ENCODE measurements at places on chromosomes 2 and 18.

DNA sequence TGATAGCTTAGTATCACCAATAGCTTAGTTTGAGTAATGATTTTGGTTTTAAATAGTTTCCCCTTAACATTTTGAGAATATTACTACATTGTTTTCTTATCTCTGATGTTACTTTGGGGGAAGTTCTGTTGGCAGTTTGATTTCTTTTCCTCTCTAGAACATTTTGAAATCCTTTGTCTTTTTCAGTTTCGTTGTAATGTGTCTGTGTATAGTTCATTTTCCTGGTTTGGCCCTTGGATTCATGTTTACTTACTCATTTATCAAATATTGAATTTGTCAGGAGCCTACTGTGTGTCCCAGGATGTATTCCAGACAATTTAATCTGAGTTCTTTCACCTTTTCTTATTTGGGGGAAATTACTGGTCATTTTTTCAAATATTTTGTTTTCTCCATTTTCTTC lies 16.7 kb downstream of the ANKRD12 start:
- no peak for DNase-seq

DNA sequence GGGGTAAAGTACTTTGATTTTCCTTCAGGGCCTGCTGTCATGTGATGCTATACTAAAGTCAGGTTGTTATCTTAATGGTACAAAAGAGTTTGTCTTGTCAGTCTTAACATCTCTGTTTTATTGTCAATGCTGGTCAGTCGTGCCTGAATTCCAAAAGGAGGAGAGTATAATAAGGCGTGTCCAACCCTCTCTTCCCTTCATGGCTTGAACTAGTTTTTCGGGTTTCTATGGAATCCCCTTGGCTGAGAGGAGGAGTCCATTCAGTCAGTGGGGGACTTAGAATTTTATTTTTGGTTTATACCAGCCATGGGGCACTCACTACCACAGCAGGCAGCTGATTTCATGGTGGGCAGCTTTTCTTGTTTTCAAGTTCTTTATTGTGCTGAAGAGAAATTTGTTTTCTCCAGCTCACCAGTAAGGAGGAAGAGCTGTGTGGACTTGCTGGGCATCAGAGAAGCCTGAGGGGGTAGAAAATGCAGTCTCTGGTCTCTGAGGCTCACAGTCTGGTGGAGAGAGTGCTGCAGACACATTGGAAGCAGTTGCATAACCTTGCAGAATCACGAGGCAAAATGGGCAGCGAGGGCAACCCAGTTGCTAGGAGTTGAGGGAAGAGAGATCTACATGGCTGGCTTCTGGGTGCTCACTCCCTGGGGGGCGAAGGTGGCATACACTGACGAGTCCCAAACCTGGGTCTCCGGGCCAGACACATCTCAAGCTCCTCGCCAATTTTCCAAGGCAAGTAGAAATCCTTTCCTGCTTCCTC lies 193.1 kb downstream of the ZBTB7C start:
- no peak for DNase-seq

- DNase-seq = no peak
Measured at GRCh38 chr2:3635171-3635974, 22.6 kb upstream of the ALLC start.

GRCh38 chr2:33782395-33783230 lies 183.5 kb upstream of the FAM98A start:
- DNase-seq = no peak

GRCh38 chr2:960061-960736 lies 9.6 kb downstream of the SNTG2 start:
- DNase-seq = no peak

DNA sequence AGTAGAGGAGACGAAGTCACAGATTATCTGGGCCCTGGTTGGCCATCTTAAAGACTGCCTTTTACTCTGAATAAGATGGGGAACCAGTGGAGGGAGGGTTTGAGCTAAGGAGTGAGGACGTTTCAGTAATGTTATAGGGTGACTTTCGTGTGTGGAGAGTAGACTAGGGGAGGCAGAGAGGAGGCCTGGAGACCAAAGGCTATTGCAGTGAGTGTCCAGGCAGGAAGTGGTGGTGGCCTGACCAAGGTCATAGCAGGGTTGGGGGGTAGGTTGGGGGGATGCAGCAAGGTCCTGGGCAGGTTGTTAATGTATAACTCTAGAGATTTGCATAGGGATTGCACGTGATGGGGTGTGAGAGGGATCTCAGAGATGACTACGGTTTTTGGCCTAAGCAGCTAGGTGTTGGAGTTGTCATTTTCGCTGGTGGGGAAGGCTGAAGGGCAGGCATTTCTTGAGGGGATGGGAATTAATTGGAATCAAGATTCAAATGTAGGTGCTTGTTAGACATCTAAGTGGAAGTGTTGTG lies 4.9 kb downstream of the CEP192 start:
- DNase-seq = no peak

DNA sequence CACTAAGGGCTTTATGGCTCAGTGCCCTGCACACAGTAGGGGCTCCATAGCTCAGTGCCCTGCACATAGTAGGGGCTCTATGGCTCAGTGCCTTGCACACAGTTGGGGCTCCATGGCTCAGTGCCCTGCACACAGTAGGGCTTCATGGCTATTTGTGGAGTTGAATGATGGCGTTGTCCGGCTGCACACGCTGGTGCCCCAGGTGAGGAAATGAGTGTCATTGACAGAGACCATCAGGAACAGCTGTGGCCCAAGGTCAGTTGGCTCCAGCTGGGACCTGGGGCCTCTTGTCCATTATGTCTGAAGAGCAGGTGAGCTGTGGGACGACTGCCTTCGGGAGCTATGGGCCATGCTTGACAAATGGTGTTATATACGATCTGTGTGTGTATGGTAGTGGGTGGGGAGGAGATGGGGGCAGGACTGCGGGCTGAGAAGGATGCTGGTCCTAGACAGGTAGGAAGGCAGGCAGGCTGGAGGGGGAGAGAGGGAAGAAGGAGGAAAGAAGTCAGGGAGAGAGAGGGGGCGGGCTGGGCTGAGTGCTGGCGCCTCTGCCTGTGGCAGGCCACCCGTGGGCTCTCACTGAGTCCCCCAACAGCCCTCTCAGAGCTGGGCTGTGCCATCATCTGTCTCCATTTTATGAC lies 130.6 kb downstream of the CLIP4 start:
- DNase-seq = no peak

DNA sequence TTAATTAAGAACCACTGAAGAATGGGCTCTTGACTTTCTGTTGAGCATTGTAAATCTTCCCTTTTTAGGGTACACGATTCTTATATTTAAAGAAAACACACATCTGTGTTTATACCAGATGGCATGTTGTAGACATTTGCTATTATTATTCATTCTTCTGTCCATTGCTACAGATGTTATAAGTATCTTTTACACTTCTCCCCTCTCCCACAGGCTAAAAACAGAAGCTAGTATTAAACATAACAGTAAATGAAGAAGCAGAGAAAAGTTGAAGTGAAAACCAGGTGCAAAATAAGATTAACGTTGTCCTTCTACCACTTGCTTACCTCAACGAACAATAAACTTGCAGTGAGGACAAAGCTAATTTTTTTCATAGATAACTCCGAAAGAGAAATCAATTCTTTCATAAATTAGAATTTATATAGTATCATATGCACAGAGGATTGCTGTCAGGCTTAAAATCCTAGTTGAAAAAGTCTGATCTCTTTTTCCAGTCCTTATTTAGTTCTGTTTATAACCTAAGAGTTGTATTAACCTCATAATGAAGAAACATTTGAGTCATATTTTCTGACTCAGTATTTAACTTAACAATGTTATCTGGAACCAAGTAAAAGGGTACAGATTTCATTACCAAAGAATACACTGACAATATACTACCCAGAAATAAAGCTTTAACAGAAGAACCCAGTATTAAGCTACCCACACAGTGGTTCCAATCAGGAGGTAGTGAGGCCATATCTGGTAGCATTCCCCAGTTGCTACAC lies 16.4 kb upstream of the ZNF385B start:
- DNase-seq = no peak

GRCh38 chr2:117555965-117556364 lies 258.5 kb upstream of the DDX18 start:
- DNase-seq = no peak

DNA sequence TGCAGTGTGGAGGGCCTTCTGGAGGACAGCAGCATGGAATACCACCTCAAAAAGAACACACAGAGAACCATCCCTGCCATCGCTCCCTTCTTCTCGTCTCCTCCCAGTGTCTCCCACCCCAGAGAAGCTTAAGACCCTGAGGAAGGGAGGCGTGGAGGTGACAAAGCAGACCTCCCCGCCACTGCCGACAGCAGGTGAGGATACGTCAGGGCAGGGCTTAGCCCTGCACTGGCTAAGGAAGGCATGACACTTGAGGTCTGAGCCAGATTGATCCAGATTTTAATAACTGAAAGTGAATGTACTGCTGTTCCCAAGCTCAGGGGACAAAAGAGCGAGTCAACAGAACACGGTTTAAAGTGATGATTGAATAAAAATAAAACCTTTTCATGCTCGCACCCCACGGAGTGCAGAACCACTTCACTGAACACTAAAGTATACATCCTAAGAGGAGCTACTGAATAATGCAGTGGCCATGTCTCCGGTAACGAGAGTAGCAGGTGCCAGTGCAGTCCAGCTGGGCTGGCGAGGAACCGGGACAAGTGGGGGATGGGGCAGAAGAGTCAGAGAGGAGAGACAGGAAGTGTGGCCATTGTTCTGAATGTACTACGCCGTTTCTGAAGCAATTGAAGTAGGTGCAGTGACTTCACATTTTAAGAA lies 391.0 kb downstream of the CDH2 start:
- no peak for DNase-seq

DNA sequence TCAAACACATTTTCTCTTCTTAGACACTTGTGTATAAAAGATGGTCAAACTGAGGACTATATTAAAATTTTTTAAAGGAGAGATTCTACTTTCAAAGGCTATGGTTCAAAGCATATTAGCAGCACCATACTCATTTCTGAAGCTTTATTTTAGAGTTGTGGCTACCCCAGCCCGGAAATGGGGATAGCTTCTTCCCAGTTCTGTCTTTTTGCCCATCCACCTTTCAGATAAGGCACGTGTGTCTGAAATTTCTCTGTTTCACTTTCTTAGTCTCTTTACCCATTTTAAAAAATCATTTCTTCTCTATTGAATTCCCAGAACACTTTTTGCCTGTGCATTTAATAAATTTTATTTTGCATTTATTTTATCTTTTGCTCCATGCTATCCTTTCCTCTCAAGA lies 431.5 kb downstream of the RNF144A start:
- no peak for DNase-seq

DNA sequence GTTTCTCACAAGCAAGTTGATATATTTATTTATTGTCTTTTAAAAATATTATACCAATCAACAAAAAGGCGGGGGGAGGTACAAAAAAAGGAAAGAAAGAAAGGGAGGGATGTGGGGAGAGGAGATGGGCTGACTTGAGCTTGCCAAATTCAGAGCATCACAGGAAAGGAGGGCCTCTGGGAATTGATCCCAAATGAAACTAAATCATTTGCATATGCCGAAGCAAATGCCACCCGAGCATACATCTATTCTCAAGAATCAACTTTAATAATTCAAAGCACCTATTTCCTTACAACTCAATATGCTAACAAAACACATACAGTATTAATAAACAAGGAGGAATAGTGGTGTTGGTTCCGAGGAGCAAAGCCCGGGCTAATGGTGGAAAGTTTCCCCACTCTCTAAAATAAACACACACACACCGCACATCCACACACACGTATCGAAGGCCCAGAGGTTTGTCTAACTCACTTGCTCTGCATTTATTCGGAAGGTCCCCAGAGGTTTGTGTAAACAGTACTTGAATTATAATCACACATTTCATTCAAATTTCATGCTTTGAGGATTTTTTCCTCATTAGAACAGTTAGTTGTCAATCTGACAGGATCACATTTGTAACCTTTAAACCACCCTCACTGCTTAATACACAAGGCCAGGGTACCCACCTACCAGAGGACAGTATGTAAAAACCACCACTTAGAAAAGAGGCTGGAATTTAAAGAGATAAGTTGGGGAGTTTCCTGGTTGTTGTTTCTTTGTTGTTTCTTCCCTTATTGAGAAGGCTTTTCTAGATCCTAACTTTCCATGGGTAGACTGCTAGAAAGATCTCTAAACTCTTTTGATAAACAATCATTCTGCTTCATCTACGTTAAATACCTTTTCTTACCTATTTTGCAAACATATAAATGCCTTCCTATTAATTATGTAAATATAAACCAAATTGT lies 264.7 kb downstream of the TCF4 start:
- no peak for DNase-seq

DNA sequence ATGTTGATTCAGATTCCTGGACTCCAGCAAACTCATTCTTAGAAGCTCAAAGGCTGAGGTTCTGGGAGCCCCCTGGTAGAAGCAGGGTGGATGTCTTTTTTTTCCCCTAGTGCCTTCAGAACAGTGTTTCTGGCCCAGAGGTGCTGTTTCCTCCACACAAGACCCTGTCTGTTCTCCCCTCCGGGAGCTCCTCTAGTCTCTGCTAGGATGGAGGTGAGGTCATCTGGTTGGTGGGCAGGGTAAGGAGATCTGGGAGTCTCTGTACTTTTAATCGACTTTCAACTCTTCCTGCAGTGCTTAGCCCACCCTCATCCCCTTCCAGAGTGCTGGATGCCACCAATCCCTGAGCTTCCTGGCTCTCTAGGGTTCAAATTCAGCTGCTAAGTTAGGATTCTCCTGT lies 192.0 kb downstream of the SH3BP4 start:
- DNase-seq = no peak

- no peak for DNase-seq
Measured at GRCh38 chr2:21281384-21281783, 157.6 kb downstream of the TDRD15 start.

GRCh38 chr2:184743096-184743495 lies 144.8 kb downstream of the ZNF804A start:
- DNase-seq = no peak

DNA sequence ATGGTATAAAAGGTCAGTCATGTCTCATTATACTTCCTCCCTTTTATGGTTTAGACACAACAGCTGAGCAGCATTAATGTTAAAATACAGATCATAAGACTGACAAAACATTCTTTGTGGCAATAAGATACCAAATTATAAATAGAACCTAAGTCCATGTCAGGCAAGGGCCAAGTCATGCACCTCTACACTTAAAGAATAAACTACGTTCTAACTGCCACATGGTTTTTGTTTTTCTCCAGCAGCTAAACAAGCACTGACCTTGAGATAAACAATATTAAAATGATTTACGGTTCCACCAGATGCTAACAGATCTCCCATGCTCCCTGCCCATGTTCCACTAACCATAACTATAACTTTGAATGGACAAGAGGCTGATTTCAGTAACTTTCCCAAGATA lies 368.6 kb upstream of the TFPI start:
- no peak for DNase-seq

- no peak for DNase-seq
Measured at GRCh38 chr2:216206041-216206703, 97.0 kb downstream of the XRCC5 start.

DNA sequence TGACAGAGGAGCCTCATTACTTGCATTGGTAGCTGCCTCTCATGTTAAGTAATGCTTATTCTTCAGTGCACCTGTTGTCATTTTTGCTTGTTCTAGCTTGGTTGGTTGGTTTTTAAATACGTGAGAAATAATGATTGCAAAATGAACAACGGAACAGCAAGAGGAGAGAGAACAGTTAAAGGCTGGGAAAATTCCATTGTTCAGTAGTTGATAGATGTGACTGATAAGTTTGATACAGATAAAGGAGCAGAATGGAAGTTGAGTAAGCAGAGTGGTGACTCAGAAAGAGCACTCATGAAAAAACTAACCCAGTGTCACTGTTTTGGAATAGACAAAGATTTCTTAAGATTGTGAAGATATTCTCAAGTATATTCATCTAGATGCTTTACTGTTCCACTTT lies 50.5 kb downstream of the MTA3 start:
- no peak for DNase-seq

GRCh38 chr18:58723810-58724602 lies 52.7 kb downstream of the MALT1 start:
- DNase-seq = no peak

Measured in KG1 (cell line).